Smooth muscle cell of the brain vasculature (primary cell): ENCODE measurements at places on chromosomes 7 and 10.

DNA sequence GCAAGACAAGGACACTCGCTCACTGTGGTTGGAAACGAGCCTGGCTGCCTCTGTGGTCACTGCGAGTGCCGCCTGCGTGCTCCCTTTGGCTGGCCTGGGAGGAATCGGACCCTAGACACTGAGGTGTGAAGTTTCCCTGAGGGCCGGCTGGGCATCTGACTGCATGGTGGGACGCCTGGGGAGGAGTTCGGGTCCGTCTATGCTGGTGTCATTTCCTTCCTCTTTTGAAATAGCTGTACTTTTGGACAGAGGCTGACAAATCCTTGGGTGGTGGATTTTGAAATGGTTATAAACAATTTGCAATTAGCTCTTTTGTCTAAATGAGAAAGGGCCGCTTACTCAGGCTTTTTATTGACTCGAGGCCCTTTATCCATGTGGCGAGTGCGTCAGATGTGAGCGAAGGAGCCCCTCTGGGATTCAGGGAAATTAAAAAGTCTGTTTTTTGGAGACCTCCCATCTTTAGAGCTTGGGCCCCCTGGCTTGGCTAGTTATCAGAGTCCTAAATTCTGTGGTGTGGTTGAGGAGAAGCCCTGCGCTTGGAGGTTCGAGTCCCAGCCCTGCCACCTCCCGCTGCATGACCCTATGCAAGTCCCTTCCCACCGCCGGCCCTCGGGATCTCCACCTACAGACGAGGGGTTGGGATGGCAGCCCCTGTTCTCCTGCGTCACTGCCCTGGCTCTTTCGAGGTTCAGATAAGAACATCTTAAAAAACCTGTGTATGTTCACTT is 147.1 kb downstream of the RGS10 start:
- no peak for DNase-seq

GRCh38 chr7:112550468-112551060 is 69.8 kb downstream of the LSMEM1 start:
- DNase-seq: peak; percentile 46

DNA sequence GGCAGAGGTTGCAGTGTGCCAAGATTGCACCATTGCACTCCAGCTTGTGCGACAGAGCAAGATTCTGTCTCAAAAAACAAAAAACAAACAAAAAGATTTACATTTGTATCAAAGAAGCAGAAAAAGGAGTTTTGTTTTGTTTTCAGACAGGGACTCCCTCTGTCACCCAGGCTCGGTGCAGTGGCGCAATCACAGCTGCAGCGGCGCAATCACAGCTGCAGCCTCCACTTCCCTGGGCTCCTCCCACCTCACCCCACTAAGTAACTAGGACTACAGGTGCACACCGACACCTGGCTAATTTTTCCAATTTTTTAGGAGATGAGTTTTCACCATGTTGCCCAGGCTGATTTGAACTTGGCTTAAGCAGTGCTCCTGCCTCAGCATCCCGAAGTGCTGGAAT is 1.8 kb downstream of the ARMC10 start:
- no peak for DNase-seq

- no peak for DNase-seq
Measured at GRCh38 chr7:6637544-6638229, 569 bp downstream of the ZNF316 start.

DNA sequence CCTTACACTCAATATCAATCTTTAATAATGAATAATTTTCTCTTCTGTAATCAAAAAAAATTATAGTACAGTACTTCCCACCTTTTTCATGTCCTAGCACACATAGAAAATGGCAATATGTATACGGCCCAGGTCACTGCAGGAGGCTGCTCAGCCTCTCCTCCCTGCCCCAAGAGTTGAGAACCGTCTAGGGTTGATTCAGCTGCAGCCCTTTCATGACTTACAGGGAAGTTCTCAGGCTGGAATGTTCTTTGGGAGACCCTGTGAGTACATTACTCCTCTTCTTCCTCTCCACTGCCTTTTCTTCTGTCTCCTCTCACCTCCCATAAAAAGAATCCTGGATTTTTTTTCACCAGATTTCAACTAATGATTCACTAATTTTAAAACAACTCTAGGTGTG is 180.0 kb downstream of the HDAC9 start:
- no peak for DNase-seq
